ENCODE measurements at places on chromosomes 3 and 15.

DNA sequence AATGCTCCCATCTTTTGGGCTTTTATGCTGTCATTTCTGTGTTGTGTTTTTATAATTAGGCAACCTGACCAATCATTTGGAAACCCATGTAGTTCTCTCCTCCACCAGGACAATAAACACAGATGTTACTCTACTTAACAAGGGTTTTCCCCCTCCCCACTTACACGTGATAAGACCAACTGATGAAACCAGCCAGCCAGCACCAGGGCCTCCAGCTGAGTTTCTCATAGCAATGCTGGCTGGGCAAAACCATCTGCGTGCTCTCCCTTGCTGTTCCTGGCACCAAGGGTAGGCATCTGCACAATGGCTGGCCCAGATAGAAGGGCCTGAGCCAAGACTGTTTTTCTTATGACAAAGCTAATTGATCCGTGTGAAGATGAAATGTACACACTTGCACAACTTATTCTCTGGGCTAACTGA lies 310.4 kb downstream of the PLCL2 start:
- DNase-seq, result no peak

GRCh38 chr3:114378760-114379159 lies 84.9 kb downstream of the TIGIT start:
- DNase-seq, result no peak

- no peak for DNase-seq
Observed at GRCh38 chr3:47871389-47871788, 68.5 kb downstream of the DHX30 start.

- no peak for DNase-seq
Observed at GRCh38 chr15:88606070-88606794, 14.9 kb upstream of the AEN start.

DNA sequence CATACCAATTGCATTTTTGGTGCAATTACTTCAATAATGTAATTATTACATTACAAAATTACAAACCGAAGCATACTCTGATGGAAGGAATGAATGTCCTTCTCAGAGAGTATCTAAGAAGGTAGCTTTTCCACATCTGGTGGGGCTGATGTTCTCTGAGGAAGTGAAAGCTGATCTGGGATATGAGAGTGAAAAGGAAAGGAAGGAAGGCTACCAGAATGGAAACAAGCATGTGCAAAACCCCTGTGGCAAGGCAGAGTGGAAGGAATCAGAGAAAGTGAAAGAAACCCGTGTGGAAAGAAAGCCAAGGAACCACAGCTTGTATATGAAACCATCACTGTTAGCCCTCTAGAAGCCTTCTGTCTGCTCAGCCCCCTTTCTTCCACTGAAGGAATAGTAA lies 35.3 kb upstream of the GOLGA8A start:
- no peak for DNase-seq

DNA sequence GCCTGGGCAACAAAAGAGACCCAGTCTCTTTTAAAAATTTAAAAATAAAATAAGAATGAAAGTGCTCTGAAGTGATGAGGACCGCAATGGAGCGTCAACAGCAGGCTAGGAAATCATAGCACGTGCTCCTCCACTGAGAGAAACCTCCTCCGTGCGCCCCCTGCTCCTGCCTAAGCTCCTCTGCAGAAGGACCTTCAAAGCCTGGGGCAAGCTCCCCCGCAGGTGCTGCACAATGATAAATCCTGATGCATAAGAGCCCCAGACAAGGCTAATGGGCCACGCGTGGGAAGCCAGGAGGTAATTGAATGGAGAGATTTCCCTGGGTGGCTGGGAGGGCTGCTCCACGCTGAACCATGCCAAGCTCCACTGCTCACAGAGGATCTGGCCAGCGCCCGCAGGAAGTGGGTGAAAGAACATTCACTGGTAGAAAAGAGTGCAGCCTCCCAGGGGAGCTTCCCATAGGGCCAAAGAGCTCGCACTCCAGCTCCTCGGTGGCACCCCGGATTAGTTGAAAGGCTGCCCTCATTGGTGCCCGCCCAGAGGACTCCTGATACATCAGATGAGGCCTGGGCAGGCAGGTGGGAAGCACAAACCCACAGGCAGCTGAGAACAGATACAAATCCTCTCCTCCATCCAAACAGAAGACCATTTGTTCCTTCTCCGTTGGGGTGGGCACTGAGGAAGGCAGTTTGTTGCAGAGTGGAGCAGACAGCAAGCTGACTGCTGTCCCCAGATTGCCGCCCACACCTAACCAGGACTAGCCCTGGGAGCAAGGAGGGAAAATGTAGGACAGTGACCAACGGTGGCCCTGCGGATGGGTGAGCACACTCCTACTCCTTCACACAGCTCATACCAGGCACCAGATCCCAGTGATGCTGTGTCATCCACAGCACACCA lies 52.5 kb downstream of the CPN2 start:
- no peak for DNase-seq

DNA sequence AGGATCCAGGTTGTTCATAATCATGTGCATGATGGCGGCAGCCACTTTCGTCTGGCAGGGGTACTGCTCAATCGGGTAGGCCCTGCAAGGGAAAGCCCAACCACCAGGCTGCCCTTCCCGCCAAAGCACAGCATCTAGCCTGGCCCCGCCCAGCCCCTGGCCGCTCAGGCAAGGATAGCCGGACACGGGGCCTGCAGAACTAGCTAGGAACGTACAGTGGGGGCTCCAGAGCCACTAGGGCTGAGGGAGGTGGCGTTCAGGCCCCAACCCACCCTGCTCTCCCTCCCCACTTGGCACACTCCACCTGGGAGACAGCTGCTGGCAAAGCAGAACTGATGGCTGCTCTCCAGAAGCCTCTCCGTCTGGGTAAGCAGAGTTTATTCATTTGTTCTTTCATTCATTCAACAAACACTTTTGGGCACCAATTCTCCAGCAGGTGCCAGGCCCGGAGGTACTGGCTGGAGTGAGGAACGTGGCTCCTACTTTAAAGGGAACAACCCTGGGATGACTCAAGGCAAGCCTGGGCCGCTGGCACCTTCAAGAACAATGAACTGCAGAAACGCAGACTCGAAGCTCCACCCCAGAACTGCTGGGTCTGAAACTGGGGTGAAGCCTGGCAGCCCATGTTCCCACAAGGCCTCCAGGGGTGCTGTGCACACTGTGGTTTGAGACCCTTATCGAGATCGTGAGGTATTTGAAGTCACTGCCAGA lies 7.8 kb downstream of the UROC1 start:
- DNase-seq, result no peak

GRCh38 chr3:71355862-71356261 lies 227.7 kb downstream of the FOXP1 start:
- peak; percentile 28 for DNase-seq

- no peak for DNase-seq
Observed at GRCh38 chr3:138046085-138046484, 36.1 kb downstream of the CLDN18 start.

GRCh38 chr3:94175677-94176076 lies 112.8 kb downstream of the NSUN3 start:
- no peak for DNase-seq

DNA sequence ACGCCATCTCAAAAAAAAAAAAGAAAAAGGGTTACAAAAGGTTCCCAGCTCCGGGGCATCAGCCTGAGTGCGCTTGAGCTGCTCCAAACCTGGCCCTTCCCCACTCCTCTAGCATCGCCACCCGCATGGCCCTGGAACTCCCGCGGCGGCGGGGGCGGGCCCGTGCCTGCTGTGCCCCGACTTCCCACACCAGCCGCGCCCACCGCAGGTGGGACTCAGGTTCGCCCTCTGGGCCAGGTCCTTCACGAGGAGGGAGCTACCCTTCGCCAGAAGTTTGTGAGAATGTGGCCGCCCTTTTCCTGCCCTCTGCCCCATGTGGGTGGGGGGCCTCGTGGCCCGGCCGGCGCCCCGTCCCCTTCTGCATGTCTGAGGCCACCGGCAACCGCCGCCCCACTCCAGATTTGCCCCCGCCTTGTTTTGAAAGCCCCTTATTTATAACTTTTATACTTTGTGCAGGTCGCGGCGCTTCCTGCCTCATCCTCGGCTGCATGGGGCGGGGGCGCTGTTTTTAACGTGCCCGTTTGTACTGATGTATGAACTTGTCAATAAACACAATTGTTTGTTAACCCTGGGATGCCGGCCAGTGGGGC lies 507 bp upstream of the JMJD7 start:
- DNase-seq, result peak; percentile 49

DNA sequence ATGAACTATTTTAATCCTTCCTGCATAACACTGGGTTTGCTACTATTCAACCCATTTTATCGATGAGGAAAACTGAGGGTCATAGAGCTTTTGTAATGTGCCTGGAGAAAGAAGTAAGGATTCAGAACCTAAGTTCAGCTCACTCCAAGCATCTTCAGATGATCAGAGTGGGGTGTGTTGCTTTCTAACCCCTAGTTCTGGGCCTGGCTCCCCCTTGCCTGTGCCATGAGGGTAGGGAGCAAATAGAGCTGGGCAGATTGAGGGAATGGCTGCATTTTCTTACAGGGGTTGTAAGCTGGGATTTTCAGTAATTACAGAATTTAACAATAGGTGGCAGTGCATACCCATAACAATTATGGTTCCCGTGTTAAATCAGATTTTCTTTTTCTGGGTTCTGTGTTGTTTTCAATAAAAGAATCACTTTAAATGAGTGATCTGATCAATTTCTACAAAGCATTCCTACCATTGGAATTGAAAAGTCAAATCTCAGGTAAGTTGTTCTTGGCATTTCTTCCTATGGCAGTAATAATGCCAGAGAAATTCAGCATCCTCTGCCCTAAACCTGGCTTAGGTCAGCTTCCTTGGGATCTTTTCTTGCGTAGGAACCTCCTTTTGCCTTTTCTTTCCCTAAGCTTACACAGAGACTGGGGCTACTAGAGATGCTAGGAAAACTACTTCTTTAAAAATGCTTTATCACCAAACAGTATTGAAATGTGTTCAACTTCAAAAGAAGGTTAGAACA lies 103.8 kb upstream of the IL12A start:
- DNase-seq, result no peak

DNA sequence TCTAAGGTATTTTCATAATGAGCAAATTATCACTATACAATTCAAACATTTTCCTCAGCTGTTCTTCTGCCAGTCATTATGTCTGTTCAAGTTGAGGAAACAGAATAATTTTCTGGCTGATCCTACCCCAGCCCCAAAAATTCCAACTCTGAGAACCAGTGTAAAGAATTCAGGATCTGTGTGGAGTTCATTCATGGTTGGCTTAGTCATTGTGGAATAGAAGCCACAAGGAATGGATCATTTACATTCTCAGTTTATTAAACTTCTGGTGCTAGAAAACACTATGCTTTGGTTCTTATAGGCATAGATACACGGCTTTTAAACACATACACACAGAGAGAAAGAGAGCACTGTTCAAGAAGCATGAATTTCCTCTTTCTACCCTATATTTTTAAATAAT lies 134.6 kb downstream of the CMSS1 start:
- DNase-seq, result no peak

DNA sequence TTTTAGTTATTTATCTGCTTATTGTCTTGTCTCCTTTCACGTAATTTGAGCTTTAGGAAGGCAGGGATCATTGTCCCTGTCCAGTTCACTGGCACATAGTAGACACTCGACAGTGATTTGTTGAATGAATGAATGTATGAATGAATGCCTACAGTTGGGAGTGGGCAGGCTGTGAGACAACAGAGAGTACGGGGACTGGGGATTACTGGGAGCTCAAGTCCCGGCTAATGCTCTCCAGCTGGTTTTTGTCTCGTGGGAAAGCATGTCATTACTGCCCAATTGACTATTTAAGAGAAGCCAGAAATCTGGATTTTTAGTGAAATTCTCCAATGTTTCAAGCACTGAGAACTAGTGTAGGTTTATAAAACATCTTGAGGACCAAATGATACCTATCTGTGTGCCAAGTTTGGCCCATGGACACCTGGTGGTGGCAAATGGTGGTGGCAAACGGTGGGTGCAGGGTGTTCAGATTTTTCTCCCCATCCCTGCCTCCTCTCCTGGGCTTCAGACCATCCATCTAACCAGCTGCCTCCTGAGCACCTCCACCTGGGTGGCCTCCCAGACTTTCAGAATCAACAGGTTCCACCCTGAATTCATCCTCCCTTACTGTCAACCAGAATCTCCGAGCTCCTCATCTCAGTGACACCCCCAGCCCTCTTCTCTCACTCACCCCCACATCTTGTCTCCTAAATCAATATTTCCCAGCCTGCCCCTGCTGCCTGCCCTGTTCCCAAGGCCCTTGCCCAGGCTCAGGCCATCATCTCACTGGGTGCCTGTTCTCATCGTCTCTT lies 36.2 kb upstream of the TRH start:
- no peak for DNase-seq

DNA sequence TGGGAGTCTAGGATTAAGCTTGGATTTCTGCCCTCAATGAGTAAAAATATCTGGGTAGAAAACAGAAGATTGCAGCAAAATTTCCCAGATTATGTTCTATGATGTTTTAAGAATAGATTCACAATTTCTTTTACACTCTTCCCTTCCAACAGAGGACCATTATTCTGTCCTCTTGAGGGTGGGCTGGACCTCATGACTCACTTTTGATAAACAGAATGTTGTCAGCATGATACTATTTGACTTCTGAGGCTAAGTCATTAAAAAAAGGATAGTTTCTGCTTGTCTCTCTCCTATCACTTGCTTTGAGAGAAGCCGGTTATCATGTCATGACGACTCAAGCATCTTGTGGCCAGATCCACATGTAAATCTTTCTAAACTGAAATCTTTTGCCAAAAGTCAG lies 396.2 kb upstream of the CDIN1 start:
- DNase-seq, result no peak

DNA sequence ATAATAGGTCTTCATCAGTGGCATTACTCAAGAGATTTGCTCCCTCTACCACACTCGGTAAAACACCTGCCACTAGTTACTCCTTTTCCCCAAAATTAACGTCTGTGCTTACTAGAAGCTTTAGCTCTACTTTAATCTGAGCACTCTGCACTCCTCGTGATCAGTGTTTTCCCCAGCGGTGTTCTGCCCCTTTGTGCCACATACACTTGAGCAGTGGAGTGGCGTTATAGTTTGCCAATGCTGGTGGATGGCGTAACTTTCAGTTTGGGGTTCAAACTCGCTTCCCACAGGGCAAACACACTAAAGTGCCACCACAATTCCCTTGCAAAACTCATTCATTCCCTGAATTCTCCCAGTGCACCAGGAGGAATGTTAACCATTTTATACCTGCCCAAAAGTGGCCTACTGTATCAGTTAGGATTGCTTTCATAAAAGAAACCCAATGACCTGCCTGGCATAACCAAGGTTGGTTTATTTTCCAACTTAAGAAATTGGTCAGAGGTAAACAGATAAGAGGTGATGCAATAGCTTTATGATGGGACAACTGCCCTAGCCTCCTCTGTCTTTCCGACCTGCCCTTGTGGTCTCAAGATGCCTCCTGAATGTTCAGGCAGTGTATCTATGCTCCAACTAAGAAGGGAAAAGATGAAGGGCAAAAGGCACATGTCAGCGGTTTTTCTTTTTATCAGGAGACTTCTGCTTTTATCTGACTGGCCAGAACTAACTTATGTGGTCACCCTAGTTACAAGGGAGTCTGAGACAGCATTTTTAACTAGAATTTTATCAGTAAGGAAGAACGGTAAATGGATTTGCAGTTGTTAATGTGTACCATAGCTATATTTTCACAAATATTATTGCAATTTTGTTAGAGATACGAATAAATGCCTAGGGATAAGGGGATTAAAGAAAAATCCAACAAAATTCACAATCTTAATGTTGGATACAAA lies 83.9 kb downstream of the FSIP1 start:
- DNase-seq, result no peak

Data from CD4-positive, alpha-beta T cell treated with Interleukin-17A for 4 hours (primary cell).